Renal pelvis (tissue), 12 donors: ENCODE measurements at places on chromosomes 1 and 21.

- DNase-seq: no peak
Observed at GRCh38 chr1:18119771-18120377, 12.3 kb downstream of the IGSF21 start.

DNA sequence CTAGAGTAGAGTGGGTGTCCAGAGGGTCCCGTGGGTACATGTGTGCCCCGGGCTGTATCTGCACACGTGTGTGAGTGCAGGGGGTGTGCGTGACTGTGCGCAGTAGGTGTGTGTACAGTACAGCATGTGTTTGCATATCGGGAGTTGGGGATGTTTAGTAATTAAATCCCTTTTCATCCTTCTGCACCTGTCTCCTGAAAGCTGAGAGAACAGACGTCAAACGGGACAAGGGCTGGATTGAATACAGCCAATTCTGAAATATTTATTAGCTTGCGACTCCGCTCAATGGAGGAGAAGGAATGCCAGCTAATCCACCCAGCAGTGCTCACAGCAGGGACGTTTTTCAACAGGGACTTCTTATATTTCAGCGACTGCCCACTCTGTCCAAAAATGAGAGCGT is 44.7 kb upstream of the CASZ1 start:
- no peak for DNase-seq

DNA sequence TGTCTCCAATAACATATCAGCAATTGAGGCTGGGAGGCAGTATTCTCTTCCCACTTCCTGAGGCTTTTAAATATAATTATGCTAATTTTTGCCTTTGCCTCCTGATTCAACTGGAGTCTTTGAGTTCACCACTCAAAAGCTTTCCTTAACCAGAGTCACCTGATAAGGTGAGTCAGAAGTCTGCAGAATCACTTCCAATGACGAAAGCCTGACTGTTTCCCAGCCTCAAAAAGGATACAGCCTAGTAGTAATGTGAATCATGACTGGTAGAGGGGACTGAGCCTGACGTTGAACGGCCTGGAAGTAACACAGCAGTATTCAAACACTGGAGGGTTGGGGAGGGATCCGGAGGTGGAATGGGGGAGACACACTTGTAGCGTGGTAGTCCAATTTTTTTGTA is 10.4 kb upstream of the MRPL9 start:
- DNase-seq: no peak

- peak; percentile 91 for DNase-seq
Observed at GRCh38 chr1:15152318-15153183, 996 bp upstream of the TMEM51 start.

DNA sequence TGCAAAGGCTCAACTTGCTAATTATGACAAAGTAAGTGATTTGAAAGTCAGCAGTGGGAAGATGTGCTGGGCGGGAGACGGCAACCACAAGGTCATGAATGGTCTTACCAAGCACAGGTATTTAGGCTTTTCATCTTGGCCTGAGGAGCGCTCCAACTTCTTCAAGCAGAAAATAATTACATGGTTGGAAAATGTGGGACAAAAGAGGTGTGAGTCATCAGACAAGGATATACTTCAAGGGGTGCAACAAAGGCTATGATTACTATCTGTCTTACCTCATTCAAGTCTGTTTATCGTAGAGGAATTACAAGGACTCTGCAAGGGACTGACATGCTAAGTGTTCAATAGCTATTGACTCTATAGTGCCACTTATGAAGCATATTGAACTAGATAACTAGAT is 2005.7 kb downstream of the MRPL39 start:
- no peak for DNase-seq

DNA sequence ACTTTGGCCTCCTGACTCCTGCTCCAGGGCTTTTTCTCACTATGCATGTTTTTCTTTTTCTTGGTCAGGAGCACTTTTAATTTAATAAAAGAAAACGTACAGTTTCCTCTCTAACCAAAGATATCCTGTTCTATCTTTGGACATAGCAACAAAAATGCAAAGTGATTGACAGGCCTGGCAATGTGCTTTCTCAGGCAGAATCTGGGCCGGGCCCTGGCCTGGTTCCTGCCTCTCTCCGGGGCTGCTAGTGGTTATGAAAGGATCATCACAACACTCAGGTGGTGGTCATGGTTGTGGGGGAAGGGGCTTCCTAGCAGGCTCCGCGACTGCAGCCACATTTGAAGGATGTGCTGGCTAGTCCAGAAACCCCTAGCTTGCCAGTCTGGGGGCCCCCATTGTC is 85.8 kb upstream of the USP24 start:
- no peak for DNase-seq

- DNase-seq: no peak
Observed at GRCh38 chr1:117695796-117696490, 90.1 kb downstream of the TENT5C start.

DNA sequence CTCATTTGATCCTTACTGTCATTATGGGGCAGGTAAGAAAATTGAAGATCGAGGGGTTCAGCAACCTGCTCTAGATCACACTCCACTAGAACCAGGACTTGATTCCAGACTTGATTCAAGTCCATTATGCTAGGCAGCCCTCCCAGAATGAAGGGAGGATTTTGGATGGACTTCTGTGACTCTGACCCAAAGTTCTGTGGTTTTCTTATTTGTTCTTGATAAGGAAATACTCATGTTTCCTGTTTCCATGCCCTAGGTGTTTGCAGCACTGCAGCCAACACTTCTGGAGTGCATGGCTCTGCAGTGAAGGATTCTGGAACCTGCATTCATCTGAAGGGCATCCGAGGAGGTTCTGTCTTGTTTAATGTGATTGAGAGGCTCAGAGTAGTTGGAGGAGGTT is 140.0 kb downstream of the FCRL5 start:
- DNase-seq: no peak

DNA sequence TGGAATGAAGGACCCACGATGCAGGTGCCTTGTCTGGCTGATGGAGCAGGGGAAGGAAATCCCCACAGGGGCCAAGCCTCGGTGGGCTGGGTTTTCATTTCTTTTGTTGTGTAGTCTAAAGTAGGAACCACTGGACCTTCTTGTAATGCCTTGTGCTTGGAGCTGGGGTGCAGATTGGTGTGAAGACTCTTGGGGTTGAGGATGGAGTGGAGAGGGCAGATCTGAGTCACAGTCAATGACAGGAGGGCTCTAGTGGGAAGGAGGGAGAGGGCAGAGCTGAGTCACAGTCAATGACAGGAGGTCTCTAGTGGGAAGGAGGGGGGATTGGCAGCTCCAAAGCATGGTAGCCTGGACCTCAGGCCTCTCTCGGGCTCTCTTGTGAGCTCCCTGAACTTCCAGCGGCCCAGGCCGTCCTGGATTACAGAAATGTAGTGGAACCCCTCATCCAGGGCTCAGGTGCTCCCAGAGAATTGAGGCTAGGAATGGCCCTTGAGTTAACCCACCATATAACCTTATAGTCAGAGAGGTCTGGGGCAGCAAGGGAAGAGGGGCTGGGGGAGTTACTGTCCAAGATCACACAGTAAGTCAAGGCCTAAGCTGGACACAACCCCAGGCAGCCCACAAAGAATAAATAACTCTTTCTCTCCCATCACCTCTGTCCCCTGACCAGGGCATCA is 313.8 kb downstream of the MATN1 start:
- DNase-seq: no peak

GRCh38 chr1:85427849-85428248 is 37.1 kb downstream of the DDAH1 start:
- no peak for DNase-seq

DNA sequence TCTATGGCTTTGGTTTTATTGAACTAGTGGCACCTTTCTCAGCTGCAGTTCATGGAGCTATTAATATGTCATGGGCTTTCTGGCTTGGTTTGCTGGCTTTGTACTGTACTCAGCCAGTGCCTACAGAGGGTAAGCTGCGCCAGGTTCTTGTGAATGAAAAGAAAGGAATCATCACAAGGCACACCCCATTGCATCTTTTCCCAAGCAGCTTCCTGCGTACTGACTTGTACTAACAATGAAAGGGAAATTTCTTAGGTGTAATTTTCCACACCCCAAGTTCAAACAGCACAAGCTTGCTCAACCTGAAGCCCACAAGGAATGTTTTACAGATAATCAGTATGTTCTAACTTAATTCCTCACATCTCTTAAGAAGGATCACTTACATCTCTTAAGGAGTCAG is 78.0 kb upstream of the TNFSF18 start:
- DNase-seq: no peak

DNA sequence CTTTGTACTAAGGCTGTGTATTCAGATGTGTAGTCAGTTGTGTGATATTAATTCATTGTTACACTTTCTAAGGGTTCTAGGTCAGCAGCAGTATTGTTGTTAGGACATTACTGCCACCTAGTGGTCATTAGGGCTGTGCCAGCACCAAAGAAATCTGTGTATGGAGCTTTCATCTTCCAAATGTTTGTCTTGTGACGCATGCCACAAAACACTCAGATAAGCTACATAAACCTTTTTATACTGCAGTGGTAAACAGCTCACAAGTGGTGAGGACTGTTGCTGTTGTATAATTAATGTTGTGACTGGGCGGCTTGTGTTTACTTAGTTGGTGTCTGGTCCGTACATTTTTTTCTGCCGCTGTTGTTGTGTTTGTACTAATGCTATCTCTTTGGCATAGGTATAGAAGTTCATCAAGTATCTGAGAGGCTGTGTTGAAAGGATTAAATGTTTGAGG is 51.7 kb downstream of the S1PR1 start:
- peak; percentile 78 for DNase-seq

- no peak for DNase-seq
Observed at GRCh38 chr1:163668472-163668871, 346.7 kb downstream of the NUF2 start.
